ENCODE measurements at places on chromosomes 3 and 15.

- no peak for DNase-seq
These were observed 361.8 kb downstream of the MFSD1 start for GRCh38 chr3:159163656-159164055.

DNA sequence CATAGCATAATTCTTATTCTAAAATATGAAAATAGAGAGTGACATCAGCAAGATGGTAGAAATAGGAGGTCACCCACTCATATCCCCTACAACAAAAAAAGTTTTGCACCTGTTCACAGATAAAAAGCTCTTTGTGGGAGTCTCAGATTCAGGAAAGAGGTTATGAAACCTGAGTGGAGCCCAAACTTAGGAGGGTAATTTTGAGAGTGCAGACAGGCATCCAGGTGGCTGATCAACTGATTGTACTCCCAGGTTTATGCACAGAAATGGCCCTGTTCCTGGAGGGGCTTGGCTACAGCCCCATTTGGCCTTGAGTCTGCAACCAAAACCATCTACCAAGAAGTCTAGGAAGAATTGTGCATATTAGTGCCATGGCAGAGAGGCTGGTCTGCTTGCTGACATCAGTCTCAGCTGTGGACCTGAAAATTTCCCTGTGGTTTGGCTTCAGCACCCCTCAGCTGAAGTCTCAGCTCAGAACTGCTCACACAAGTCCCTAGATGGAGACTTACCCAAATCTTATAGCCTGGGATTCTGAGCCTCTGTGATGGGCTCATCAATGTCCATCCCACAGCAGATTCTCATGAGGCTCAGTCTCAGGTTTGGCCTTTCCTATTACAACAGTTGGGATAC is 291.6 kb downstream of the IL20RB start:
- DNase-seq: no peak

DNA sequence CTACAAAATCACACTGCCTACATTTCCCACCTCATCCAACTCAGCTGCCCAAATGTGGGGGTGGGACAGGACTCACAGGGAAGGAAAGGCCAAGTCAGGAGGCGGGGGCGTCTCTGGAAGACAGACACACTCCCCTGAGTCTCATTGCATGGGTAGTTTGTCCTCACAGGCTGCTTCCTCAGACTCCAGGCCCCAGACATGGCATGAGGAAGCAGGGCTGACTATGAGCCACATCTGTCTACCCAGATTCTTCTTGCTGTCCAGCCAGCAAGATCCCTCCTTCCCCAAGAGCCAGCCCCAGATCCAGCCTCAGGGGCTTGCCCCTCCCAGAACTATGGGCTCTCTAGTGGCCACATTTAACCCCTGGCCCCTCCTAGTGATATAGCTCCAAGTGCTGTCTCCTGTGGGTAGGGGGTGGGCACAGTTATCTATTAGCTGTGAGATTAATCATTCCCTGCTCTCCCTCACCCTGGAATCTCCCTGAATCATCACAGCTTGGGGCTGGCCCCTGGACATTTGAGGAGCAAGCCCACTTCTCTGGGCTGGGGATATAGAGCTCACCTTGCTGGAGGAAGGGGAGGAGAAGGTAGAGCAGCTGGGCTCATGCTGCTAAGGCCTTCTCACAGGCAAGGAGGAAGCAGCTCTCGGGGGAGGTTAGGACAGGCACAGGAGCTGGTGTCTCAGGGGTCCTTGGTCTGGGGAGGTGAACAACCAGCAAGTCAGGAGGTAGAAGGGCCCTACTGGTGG is 2.1 kb upstream of the CCDC33 start:
- DNase-seq: no peak

DNA sequence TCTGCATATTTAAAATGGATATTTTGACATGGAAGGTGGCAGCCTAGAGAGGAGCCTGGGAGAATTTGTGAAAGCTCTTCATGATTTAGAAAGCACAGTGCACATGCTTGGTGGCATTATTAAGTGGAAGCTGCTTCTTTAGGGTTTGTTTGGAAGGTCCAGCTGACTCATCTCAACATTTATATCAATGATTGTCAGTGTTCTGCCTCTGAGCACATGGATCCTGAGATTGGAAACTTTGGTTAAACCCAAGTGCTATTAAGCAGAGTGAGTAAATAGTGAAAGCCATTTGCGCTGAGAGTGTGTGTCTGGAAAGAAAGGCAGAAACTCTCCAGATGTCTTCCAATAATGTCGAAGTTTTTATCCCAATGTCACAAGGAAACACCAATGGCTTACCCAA is 7.4 kb downstream of the NOX5 start:
- DNase-seq: no peak

DNA sequence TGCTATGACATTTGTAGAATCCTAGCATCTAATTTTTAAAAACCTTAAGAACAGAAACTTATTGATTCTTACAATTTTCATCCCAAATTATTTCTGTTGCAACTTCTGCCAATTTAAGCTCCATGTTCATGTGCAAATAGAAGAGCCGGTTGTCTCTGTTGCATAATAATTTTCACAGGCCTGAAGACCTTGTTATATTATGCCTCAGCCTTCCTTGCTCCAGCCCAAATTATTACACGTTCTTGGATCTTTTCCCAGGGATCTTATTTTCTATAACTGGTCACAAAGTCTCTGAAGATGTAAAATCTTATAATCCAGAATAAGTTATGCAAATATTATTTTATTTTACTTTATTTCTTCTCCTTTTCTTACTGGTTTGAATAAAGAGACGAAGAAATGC is 210.7 kb upstream of the DPH6 start:
- no peak for DNase-seq

- DNase-seq: no peak
These were observed 817 bp upstream of the PLXNA1 start for GRCh38 chr3:126982126-126982470.

GRCh38 chr3:122890077-122890719 is 95.3 kb downstream of the SLC49A4 start:
- DNase-seq: peak; percentile 84

DNA sequence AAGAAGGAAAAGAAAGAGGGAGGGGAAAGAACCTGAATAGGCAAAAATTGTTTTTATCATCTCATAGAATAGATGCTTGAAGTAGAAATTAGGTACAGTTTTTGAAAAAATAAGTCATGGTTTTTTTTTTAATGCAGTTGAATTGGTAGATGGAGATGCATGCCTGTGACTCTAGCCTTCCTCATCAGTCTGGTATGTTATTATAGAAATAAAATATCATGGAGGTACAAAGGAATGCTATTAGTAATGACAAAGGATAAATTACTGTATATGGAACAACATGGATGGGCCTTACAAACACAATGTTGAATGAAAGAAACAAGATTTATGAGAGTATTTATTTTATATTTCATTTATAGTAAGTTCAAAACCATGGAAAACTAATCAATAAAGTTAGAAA is 162.4 kb upstream of the GALNT15 start:
- no peak for DNase-seq

DNA sequence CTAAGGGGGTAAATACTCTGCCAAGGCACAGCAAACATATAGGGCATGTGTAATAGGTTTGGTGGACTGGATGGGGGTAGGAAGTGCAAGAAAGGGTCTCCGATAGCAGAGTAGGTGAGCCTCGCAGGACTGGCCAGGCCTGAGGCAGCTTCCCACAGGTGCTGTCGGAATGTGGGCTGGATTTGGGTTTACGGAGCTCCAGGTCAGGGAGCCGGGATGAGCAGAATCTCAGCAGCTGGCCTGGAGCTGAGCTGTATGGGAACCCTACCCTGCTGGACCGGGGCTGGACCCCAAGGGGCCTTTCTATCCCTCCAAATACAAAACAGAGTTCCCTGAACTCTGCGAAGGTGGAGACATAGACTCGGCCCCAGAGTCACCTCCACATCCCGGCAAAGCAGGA is 15.0 kb downstream of the KLF15 start:
- no peak for DNase-seq

GRCh38 chr3:123782488-123782887 is 101.6 kb downstream of the MYLK start:
- no peak for DNase-seq

- DNase-seq: no peak
These were observed 11.0 kb upstream of the OSBPL11 start for GRCh38 chr3:125606291-125606690.

DNA sequence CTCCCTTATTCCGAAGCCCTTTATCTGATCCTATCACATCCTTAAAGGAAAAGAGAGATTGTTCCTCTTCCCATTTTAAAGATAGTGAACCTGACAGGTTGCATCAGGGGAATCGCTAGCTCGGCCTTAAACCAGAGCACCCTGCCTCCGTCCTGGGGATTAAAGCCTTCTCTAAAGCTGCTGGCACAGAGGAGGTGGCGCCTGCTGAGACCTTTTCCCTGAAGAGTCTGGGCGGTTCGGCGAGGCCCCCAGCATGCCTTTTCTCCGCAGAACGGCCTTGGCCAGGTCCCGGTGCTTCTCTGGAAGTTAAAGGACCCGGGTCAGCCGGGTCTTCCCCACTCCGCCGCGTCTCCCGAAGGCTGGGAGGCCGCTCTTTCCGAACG is 593 bp downstream of the FAM219B start:
- DNase-seq: peak; percentile 49

DNA sequence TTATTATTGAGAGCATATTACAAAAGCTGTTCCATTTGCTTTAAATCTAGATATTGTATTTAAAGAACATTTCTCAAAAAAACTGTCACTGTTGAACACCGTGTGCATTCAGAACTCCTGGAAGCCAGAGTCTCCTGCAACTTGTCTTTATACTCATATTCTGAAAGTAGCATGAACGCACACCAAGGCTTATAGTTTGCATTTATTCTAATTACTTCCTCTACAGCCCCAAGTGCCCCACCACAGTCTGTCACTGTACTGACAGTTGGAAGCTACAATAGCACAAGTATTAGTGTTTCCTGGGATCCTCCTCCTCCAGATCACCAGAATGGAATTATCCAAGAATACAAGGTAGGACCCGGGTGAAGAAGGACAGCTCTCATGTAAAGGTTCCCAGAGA is 537.4 kb downstream of the ROBO2 start:
- DNase-seq: no peak

GRCh38 chr15:62494197-62494596 is 329.1 kb upstream of the C2CD4B start:
- DNase-seq: no peak

DNA sequence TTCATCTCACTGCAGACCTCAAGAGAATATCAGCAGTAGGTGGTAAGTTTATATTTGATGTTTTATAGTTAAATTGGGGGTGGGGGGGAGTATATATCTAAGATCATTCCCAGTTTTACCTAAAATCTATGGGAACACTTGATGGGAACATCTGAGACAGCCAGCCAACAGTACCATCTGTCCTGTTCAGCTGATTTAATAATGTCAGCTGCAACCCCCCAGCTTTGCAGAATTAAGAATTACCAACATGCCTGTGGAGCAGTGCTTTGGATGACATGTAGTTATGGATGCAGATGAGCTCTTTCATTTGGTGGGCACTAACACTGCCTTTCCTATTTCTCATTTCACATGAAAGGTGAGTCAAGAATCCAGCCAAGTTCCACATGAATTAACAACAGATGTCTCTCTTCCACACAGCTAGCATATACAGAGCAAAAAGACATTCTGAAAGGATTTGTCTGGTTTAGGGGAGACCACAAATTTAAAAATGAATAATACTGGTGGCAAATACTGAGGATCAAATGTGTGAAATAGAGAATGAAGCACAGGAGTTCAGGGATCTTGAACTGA is 76.2 kb downstream of the SETD5 start:
- peak; percentile 31 for DNase-seq

GRCh38 chr15:60124460-60125070 is 120.5 kb downstream of the FOXB1 start:
- DNase-seq: no peak

DNA sequence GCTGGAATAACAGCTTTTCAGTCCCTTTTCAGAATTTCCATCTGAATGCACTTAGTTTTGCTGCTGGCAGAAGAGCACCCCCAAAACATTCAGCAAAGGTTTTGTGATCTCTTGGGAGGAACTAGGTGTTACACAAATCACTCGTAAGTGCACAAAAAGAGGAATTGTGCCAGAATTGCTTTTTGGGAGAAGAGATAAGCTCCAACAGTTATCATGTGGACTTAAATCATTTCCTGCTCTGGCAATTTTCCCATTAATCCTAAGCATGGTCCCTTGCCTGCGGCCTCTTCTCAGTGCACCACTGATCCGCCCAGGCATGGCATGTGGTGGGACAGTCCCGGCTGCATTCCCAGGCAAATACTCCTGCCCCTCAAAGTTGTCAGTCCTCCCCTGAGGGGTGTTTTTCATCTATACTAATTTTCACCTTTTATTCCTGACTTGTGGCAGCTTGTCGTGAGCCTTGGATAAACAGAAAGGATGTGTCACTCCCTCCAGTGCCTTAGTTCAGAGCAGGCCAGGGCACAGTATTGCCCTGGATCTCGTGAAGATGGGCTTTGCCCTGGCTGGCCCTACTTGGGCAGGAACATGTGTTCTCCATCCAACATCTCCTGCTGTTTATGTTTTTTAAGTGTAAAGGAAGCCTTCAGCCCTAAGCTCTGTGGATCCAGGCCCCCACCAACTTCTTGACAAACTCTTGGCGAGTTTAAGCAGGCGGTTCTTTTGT is 44.6 kb upstream of the VILL start:
- DNase-seq: no peak

DNA sequence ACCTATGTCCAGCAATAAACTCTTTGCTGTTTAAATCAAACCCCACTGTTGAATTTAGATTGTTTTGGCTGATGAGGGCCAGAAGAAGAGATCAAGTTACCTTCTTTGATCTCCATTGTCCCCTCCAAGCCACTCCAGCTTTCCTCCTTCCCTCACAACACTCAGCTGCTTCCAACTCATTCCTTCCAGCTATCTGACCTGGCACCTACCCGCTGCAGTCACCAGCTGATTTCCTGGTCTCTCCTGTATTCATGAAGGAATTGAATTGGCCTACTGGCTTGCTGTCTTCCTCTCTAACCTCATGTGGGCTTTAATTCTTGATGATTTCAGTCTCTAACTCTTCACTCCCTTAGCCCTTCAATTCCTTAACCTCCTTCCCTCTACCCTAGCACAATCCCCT is 40.8 kb upstream of the ABHD17C start:
- no peak for DNase-seq

Measured in Ammon's horn (tissue), 1 donor.